ENCODE measurements at places on chromosomes 2 and 18.
A peak's percentile ranks its signal among the peaks of the same experiment; 100 is the strongest.

DNA sequence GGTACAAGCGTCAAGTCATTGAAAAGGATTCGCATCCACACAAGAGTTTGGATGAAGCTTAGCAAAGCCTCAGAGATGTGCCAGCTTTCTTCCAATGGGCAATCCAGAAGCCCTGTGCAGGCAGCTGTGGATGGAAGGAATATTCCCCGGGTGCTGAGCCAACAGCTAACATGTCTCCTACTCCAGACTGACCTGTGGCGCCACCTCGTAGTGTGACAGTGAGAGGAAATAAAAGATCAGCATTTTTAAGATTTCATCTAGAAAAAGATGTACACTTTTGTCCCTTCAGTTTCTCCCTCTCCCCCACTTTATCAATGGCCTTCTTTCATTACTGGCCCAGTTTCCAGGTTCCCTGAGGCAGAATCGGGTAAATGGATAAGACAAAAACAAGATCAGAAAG, 48.9 kb upstream of the SPATS2L start:
- no peak for DNase-seq

DNA sequence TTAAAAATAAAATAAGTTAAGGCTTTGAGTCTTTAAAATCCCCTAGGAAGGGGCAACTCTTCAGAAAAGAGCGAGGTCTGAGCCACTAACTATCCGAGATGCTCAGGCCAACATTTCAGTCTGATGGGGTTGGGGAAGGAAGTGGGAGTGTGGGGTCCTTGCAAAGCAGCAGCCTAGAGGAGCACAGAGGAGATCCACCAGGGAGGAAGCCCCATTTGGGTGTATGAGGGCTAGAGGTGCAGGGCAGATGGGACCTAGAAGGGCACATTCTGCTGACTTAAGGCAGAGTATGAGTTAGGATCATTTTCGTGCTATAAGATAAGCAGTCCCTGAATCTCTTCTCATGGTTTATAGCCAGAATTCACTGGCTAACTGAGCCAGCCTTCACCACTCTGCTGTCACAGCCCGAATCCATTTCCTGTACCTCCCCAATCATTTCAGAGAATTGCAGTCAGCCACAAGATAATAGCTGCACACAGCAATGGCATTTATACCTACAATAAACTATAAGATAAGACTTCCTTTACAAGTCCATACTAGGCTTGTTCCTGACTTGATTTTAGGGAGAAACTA, 37.0 kb downstream of the MRPL30 start:
- no peak for DNase-seq

GRCh38 chr2:124693156-124693555, 668.1 kb downstream of the CNTNAP5 start:
- DNase-seq: no peak

GRCh38 chr2:153558247-153558646, 79.7 kb upstream of the RPRM start:
- DNase-seq: no peak

GRCh38 chr2:37892436-37893114, 32.5 kb upstream of the RMDN2 start:
- no peak for DNase-seq

- DNase-seq: no peak
Measured at GRCh38 chr2:39107156-39107555, 13.7 kb downstream of the SOS1 start.

DNA sequence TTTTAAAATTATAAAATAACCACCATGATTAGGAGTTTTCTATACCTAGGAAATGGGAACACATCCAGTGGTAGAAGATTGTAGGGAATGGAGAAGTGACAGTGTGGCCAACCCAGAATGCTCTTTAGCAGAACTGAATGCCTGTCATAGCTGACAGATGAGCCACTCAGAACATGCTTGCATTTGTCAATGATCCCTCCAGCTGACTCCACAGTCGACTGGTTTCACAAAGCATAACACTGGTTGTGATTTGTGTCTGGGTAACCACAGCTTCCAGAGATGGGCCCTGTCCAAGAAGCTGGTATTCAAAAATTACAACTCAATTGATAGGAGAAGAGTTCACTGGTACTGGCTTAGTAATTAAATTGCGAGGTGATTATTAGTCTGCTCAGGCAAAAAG, 9.0 kb upstream of the CTIF start:
- DNase-seq: no peak

GRCh38 chr18:40371673-40372072, 1583.4 kb upstream of the PIK3C3 start:
- DNase-seq: no peak

- no peak for DNase-seq
Measured at GRCh38 chr2:46615986-46616485, 136.7 kb downstream of the TMEM247 start.

DNA sequence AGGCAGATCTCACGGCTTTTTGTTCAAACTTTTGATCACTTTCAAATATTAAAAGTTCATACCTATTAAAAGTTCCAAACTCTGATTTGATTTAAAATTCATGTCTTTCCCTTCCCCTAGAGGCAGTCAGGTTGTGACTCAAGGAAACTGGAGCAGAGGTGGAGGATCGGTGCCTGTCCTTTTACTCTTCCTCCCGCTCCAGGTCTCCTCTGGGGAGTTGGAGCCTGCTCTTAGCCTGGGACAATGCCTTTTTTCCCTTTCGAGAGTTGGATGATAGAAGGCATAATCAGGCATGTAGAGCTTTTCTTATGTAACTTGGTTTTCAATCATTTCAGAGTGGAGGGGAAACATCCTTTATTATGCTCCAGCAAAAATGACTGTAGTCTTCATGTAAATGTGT, 1706.1 kb upstream of the CELF4 start:
- DNase-seq: no peak

DNA sequence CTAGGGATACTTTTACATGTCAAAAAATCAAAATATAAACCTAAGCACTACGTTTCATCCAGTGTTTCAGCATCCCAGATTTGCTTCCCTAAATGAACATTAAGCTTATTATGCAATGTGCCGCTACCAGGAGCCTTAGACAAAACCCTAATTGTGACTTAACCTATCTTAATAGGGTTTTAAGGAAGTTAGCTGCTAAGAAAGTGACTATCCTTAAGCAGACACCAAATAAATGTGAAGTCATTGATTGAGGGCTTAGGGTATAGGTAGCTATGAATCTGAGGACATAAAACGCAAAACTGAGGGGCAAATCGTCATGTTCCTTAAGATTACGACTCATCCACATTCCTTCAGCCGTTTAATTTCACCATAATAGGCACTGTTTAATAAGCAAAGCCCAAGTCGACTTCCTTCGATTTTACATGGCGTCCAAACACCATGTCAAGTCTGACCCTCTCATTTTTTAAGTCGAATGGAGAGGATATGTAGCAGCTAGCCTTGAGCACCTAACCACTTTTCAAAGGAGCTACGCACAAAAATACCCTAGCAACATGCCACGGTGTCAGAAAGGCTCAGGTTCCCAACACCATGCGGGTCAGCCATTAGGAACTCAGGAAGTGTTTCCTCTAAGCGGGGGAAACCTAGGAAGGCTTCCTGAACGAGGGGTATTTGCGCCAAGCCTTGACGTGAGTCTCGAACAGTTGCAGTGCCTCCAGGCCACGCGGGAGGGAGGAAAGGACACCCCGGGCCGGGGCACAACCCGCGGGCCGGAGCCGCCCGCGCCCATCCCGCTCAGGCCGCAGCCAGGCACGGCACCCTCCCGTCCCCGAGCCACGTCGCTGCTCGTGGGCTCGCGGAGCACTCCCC, 1.0 kb downstream of the HDLBP start:
- DNase-seq: no peak

- peak; percentile 15 for DNase-seq
Measured at GRCh38 chr2:181305301-181306123, 151.7 kb upstream of the ITGA4 start.

GRCh38 chr18:3810296-3810695, 360.3 kb downstream of the TGIF1 start:
- DNase-seq: no peak

DNA sequence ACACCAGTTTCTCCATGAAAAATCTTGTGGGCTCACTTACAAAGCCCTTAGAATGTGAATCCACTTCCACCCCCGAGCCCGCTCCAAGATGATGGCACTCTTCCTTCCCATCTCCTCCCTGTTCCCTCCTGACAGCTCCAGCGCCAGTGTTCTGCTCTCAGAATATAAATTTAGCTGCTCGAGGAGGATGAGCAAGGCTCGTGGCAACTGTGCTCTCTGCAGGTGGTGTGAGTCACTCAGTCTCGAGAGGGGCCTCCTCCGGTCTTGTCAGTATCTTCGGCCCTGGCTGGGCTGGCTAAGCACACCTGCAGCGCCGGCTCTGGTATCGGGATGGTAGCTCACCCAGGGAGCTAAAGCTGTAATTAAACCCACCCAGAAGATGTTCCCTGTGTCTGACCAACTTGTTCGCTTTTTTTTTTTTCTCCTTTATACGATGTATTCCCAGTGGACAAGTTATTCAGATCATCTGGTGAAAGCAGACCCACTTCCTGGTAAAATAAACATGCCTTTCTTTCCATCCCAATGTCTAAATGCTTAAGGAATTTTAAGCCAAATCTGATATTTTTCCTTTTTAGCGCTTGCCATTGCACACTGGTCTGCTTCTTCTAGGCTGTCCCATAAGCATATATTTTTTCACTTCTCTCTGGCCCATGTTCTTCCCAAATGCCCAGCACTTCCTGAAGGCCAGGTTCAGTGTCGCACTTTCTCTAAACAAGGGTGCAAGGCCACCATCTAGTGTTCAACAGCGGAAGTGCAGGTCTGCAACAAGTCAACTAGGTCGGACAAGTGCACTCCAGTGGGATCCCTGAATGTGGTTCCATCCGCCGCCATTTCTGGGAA, 31.4 kb upstream of the YPEL5 start:
- DNase-seq: peak; percentile 64

DNA sequence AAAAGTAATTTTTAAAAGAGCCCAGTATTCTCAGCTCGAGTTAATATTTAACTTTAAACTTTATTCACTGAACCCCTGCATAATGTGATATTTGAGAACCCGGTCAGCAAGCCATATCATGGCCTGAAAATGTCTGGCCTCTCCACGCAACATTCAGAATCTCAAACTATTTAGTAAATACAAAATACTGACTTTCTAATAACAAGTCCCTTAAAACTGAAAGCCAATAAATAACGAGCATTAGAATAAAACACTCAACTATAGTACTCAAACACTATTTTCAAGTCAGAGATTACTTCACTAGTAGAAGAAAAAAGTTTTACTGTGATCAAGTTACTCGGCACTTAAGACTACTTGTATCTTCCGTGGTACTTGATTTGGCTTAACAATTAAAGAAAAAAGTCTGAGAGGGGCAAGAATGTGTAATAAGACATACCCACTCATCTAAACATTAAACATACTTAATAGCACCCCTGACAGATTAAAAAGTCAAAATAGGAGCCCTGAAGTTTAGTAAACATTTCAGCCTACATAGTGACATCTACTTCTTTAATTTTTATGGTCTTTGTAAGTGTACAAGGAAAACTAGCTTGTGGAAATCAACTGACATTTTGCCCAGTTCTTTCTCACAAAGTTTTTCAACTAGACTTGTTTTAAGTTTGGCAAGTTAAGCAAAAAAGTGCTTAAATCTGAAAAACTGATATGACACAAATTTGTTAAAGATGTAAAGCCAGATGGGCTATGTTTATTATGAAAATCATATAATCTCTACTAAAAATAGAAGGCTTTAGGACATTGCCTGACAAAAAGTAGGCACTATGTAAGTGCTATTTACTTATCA, 38.2 kb downstream of the RTN4 start:
- DNase-seq: no peak

Data from NCI-H774 (cell line).